ENCODE measurements at places on chromosomes 2 and 18.

DNA sequence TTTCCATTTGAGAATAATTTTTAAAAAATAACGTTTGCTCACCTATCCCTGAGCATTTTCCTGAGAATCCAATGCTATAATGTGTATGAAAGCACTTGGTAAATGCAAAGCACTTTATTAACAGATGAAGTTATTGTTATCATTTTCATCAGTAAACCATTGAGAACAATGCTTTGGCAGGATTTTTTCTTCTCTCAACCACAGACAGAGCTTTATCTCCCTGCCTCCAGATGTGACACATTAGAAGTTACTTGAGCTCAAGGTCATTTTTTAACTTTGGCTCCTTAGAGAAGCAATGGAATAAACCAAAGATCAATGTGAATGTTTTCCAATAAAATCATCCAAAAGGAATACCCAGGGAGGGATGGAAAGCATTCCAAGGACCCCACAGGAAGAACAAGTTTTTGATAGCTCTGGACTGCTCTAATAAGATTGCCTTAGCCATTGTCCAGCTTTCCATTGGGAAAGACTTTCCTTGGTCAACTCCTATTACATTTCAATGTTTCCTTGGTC is 118.9 kb upstream of the NT5C1B start:
- DNase-seq, result no peak

DNA sequence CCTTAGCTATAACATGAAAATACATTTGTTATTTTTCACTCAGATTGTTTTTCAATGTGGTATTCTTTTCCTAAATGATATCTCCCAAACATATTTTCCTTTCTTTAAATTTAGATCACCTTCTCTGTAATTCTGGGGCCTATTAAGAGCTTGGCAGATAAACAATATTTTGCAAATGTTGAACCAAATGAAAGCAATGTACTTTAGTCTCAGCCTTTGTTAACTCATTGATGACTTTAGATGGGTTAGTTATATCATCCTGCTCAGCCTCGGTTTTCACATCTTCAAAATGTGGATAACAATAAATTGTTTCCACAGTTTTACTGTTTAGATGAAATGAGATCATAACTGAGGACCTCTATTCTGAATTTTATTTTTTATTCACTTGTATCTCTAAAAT is 1205.2 kb downstream of the SUCLG1 start:
- no peak for DNase-seq

DNA sequence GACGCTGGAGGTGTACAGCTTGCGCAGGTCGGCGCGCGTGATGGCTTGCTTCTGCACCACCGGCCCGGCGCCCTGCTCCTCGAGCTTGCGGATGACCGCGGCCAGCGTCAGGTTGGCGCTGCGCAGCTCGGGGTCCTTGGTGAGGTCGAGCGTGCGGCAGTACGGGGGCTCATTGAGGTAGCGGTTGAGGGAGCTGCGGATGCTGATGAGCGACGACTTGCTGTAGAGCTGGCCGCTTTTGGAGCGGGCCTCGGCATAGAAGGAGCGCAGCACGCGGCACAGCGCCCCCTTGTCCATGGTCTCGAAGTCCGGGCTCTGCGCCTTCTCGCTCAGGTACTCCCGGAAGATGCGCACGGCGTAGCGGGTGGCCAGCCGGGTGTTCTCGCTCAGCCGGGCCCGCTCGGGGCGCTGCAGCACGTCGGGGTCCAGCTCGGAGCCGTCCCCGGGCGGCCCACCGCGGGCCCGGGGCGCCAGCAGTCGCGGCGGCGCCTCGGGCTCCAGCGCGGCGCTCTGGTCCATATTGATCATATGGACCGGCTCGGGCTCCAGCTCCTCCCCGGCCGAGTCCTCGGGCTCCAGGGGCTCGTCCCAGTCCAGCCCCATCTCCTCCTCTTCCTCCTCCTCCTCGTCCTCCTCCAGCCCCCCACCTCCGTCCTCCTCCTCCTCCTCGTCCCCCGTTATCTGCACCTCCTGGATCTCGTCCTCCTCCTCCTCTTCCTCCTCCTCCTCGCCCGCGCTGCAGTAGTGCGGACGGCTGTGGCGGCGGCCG is 523 bp downstream of the KCTD1 start:
- DNase-seq, result no peak

DNA sequence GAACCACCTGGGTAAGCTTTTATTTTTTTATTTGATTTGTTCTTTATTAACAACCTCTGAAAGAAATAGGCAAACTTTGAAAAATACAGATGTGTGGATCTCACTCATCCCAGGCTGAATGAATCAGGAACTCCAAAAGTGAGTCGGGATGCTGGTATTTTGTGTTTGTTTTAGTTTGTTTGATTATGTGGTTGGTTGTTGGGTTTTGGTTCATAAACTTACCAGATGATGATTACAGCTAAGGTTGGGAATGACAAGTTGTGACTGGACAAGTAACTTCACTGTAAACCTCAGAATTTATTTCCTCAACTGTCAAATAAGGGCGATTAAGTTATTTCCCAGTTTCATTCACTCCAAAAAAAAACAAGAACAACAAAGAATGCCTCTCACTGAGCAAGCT is 80.5 kb upstream of the KIF5C start:
- no peak for DNase-seq

DNA sequence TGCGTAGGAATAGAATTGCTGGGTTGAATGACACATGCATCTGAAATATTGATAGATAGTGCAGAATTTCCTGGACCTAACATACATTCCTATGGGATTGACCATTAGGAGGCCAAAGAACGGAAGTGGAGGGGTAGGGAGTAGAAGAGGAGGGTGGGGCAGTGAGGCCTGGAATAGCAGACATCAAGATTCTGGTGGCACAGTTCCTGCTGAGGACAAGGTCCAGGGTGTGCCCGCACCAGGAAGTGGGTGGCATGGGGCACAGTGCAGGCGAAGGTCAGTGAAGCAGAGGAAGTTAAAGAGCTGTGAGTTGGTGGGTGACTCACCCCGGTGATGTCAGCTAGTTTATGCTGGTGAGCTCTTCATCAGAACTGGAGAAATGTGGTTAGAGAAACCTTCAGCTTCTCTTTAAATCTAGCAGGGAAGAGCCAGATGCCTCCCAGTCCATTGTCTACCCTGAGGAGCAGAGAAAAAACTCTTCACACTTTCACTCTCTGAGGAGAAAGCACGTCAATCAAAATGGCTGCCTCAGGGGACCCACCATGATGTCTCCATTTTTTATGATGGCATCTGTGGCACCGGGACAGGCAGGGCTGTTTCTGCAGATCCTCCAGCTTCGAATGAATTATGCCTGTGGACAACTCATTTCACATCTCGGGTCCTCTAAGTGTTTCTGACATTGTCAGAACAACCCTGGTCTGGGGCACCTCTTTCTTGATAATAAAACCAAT is 55.9 kb upstream of the CTLA4 start:
- peak; percentile 49 for DNase-seq

GRCh38 chr2:187920511-187920910 is 366.3 kb upstream of the TFPI start:
- no peak for DNase-seq

- DNase-seq, result no peak
These were observed 12.1 kb upstream of the TWIST2 start for GRCh38 chr2:238835726-238836301.

DNA sequence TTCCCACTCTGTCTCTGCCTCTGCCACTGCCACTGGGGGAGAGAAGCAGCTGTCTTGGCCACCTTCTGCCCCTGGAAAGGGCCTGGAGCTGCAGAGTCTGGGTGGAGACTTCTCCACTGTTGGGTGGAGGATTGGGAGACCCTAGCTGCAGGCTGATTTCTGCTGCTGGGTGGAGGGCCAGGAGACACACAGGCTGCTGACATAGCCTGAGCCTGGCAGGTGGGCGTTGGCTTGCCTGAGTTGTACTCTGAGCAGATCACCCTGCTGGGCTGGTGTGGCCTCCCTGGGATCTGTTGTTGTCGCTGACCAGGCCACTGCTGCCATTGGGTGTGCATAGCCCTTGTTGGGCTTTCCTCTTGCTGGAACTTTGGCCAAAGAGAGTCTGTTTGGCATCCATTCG is 64.3 kb downstream of the ARHGEF4 start:
- no peak for DNase-seq

GRCh38 chr2:101762451-101763171 is 65.1 kb downstream of the MAP4K4 start:
- no peak for DNase-seq

DNA sequence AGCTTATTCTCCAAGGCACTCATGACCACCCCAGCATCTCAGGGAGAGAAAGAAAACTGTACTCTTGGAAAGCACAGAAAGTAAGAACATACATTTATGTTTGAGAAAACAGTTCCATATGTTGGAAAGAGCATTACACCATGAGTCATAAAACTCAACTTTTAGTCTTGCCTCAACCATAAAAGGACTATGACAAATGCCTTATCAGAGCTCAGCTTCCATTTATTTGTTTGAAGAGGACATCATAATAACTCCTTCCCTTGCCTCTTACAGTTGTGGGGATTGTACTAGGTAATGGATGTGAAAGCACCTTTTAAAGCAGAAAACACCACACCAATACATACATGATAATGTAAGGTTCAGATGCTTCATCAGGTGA is 370.8 kb downstream of the LNPK start:
- DNase-seq, result no peak

- no peak for DNase-seq
These were observed 775 bp downstream of the WDR12 start for GRCh38 chr2:202910698-202911097.

DNA sequence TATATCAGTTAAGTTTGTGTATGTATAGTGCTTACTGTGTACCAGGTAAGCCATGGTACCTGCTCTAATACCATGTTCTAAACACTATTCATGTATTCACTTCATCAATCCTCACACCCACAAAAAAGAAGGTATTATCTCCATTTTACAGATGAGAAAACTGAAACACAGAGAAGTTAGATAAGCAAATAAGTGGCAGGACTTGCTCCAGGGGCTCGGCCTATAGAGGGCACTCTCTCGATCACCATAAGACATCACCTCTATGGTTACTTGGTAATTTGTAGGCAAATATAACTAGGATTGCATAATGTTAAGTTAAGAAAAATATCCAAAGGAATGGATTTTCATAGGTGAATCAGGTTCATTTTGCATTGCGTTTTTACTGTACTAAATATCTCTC is 118.1 kb upstream of the FN1 start:
- no peak for DNase-seq

GRCh38 chr2:240191001-240191400 is 50.5 kb upstream of the OTOS start:
- no peak for DNase-seq

GRCh38 chr2:97714084-97714949 is 941 bp downstream of the ZAP70 start:
- DNase-seq, result no peak

- no peak for DNase-seq
These were observed 732.2 kb downstream of the SOCS6 start for GRCh38 chr18:71021030-71021362.

GRCh38 chr2:239772721-239773120 is 252.4 kb downstream of the NDUFA10 start:
- no peak for DNase-seq

- DNase-seq, result no peak
These were observed 1.7 kb upstream of the PER2 start for GRCh38 chr2:238290091-238290509.

- DNase-seq, result no peak
These were observed 113.6 kb downstream of the METTL8 start for GRCh38 chr2:171320208-171320621.

GRCh38 chr18:69727912-69728572 is 219.6 kb downstream of the CD226 start:
- DNase-seq, result no peak

GRCh38 chr2:70894765-70895164 is 40.9 kb upstream of the ATP6V1B1 start:
- DNase-seq, result no peak

DNA sequence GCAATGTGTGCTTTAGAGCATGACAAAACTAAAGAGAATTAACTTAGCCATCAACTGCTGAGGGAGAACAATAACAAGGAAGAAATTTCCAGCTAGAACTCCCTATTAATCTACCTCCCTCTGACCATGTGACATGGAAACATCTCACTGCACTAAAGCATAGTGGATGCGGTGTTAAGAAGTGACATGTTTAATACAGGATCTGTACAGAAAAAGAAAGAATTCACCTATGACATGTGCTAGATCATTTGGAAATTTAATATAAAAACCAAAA is 202.3 kb upstream of the KLHL14 start:
- no peak for DNase-seq

Measured in activated T-helper 1 cell treated with Interleukin-2 at 50 U/mL for 16 hours (primary cell).